ENCODE measurements at places on chromosomes 7 and 10. TPM values are rescaled to one million over a fixed set of nuclear protein-coding genes. Genes with fewer than 3 reads are reported as not detected.

Gene OR2A42
- total RNA-seq = not detected

Gene GRM3
- total RNA-seq = not detected

Gene SUN3
- not detected for total RNA-seq

Gene TBX20
- total RNA-seq = 0.15 TPM

Gene AS3MT
- total RNA-seq = 0.85 TPM

Gene TRIM73
- 3.6 TPM for total RNA-seq

- no peak for DNase-seq
Measured at GRCh38 chr10:11510281-11510680, 101.2 kb downstream of the USP6NL start.

DNA sequence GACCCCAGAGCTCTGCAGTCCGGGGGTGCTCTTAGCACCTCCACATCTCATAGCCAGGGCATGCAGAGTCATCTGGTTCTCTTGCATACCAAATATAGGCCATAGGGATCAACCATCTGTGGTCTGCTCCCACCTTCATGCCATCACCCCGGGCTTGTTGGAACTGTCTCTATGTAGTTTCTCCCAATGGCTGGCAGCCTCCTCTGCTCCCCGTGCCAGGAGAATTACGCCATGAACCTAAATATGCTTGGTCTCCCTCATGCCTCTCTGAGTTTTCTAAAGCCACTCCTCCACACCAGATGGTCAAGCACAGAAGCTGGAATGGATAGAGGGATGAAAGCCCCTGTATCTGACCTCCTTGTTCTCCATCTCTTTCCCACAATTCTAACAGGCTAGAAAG is 302.6 kb upstream of the MYO3A start:
- DNase-seq = no peak

GRCh38 chr7:24075426-24075810 is 208.6 kb upstream of the NPY start:
- DNase-seq = no peak

DNA sequence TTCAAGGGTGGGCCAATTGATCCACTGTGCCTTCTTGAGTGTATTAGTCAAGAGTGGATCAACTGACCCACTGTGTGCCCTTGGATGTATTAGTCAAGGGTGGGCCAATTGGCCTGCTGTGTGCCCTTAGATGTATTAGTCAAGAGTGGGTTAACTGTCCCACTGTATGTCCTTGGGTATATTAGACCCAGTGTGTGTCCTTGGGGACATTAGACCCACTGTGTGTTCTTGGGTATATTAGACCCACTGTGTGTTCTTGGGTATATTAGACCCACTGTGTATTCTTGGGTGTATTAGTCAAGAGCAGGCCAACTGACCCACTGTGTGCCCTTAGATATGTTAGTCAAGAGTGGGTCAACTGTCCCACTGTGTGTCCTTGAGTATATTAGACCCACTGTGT is 601.8 kb downstream of the TYW1 start:
- no peak for DNase-seq

- DNase-seq = no peak
Measured at GRCh38 chr10:12400266-12400931, 51.1 kb downstream of the CAMK1D start.

Measured in activated CD4-positive, alpha-beta memory T cell treated with anti-CD3 and anti-CD28 coated beads for 36 hours (primary cell).